HFF-Myc (cell line): ENCODE measurements at places on chromosomes 6 and 20.

DNA sequence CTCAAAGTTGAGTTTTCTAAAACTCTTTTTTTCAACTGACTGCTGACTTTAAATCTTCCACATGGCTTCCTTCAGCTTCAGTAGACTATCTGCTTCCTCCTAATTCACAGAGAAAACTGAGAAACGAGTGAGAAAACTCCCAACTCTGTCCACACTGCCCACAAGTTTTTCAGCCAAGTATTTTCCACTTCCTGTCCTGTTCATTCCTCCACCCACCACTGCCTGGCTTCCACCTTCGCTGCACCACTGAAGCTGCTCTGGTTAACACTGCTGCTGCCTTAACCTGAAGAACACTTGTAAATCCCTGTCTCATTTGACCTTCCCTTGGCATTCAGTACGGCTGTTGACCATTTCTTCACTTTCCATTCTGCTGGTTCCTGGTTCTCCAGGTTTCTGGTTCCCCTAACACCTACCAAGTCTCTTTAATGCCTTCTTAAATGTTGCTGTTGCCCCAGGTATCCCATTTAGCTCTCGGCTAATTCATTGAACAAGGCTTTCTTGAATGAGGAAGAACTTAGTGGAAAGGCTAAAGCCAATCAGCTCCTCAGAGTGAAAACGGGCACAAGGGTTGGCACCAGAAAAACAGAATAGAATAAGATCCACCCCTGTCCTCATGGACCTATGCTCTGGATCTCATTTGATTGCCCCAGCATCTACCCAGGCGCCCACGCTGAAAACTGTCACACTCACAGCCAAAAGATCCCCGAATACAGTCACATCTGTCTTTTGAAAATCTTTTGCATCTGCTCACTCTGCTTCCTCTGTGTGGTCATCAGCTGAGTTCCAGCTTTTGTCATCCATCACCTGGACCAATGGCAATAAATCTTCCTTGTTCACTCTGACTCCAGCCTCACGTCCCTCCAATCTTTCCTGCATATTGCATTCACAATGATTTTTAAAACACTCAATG, 104.4 kb upstream of the TAB2 start:
- no peak for DNase-seq

GRCh38 chr6:169962604-169963469, 211.4 kb downstream of the ERMARD start:
- DNase-seq: no peak

DNA sequence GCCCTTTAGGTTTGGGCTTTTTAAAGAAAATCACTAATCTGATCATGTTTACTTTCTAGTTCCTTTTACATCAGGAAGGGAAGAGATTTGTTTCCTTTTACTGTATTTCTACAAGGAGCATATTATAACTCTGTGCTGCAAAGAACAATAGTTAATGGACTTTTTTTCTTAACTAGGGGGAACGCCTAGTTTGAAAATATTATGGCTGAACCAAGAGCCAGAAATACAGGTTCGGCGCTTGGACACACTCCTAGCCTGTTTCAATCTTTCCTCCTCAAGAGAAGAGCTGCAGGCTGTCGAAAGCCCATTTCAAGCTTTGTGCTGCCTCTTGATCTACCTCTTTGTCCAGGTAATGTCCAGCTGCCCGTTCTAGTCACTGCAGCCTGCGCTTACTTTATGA, 41.4 kb downstream of the FAM120B start:
- no peak for DNase-seq

- no peak for DNase-seq
Measured at GRCh38 chr6:150981095-150981494, 115.6 kb downstream of the MTHFD1L start.

DNA sequence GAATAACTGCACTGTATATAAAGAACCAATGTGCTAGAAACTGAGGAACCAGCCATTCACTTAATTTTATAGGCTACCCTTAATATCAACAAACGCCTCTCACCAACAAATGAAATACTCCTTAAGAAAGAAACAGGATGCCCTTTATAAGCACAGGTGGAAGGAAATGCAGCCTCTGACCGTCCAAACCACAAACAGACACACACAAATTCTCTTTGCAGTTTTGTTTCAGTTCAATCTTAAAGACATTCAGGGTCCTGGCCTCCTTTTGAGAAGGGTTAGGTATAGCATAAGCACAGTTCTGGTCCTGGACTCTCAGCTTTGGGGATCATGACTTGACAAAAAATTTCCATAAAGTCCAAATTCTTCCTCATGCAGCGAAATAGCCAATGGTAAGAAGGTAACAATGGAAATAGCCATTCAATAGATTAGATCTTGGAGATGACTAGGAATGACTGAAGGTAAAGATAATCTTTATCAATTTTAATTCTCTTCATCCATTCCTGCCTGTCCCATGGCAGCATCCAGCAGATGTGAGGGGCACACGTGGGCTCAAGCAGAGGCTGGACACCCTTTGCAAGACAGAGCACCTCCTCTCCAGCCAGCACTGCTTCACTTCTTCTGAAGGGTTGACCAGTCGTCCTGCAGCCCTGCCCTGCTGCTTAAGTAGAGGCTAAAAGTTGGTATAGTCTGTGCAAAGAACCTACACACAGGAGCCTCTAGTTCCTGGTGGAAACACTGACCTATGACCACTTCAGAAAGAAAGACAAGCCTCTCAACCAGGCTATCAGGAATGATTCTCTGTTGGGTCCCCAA, 123.9 kb downstream of the CD83 start:
- no peak for DNase-seq

GRCh38 chr6:4554645-4555044, 221.6 kb upstream of the CDYL start:
- no peak for DNase-seq

DNA sequence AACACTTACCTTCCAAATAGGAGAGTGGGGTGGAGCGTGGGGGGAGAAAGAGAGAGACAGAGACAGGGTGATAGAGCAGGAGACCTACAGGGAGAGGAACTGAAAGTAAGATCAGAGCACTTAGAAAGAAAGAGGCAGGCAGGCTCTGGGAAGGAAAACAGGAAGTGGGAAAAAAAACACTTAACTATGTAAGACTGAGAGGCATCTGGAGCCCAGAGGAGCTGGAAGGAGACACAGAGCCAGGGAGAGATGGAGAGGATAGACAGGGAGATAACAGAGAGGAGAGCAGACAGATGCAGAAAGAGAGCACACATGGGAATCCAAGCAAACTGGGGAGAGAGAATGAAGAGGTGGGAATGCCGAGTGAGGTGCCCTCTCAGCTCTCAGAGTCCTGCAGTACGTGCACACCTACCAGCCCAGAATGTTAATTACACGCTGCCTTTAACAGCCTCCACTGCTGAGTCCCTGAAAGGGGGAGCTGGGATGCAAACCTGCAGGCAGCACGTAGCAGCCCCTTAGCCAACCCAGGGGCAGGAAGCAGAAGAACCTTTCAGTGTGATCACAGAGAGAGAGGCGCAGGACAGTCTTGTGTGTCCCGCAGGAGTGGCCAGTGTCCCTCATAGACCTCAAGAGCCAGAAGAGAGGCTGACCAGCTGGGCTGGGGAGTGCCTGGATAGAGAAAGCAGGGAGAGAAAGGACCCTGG, 132.7 kb upstream of the LRFN2 start:
- DNase-seq: peak; percentile 29

- no peak for DNase-seq
Measured at GRCh38 chr20:36218380-36219064, 17.8 kb upstream of the AAR2 start.

GRCh38 chr20:58286729-58287128, 22.8 kb upstream of the RAB22A start:
- DNase-seq: no peak

DNA sequence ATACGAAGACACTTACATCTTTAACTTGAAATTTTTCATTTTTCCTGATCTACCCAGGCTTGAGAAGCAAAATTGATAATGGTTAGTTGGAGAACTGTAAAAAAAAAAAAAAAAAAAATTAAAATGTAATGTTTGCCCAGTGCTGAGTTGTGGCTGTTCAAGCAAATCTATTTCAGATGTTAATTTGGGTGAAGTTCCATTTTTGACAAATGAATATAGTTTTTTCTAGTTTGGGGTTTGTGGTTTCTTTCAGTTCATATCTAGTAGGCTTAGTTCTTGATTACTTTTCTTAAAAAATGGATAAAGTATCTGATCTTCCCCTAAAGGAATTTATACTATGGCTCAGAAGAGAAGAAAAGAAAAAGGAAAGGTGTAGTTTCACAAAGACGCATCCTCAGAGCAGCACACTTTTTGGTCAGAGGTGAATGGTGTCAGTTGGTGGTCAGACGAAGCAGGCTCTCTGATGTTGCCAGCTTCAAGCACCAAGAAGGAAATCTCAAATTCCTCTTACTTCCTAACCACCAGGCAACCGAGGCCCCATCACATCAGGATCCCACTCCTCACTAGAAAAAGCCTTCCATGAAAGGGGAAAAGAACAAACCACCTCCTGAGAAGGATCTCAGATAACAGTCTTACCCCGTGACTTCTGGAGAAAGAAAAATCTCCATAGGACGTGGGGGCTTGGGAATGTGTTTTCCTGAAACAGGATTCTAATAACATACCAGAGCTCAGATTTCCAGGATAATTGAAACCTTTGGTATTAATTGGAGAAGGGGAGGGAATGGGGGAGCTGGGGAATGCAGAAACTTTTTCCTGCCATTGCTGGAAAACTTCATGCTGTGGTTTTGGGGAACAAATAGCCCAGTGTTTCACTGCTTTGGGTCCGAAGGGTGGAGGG, 396.2 kb downstream of the CD83 start:
- no peak for DNase-seq

DNA sequence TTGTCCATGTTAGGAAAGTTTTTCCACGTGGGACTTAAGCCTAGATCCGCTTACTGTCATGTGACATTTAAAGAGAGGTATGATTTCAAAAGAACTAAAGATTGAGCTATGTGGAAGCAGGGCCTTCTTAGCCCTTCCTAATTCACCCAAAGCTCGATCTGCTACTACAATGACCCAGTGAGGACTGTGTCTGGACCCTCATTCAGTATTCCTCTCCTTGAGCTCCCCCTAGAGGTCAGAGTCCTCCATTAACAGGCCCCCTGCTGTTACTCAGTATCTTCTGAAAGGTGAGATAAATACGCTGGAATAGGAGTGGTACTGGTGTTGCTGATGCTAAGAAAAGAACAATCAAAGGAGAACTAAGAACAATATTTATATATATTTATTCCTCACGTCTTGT, 414.0 kb downstream of the GJA1 start:
- DNase-seq: peak; percentile 52

GRCh38 chr6:136550045-136550329, 235 bp downstream of the MAP7 start:
- no peak for DNase-seq

GRCh38 chr6:52086741-52087140, 672 bp downstream of the PKHD1 start:
- DNase-seq: no peak

DNA sequence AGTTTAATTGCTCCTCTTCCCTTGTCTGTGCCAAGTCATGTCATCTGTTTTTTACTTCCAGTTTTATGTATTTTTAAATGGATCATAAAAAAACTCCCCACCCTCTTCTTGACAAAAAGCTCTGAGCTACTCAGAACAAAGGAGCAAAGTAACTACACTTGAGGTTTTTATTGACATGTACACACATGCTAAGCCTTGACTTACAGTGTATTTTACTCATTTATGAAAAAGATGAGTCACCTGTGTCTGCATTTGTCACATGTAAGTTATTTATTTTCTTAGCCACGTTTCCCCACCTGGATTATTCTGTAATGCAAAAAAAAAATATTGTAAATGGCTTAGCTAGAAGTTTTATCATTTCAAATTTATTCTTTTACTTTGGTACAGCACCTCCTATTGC, 628.8 kb upstream of the SLC35B3 start:
- no peak for DNase-seq

GRCh38 chr20:31473331-31474096, 1.4 kb downstream of the DEFB124 start:
- DNase-seq: no peak

DNA sequence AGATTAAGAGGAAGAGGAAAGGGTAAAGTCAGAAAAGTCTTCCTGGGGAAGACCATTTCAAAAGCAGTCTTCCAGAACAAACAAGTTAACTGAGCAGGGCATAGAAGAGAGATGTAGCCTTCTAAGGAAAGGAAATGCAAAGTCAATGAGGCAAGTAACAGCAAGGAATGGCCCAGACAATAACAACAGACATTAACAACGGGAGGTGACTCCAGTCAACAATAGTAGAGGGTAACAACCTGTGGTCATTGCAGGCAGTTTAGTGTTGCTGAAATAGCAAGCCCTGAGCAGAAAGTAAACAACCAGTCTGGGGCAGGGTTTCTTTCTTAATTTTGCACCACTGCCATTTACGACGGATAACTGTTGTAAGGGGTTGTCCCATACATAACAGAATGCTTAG, 2.1 kb downstream of the MDN1 start:
- DNase-seq: no peak

- no peak for DNase-seq
Measured at GRCh38 chr6:118953391-118953790, 18.4 kb upstream of the MCM9 start.

- no peak for DNase-seq
Measured at GRCh38 chr6:154909311-154909710, 85.8 kb upstream of the TIAM2 start.

DNA sequence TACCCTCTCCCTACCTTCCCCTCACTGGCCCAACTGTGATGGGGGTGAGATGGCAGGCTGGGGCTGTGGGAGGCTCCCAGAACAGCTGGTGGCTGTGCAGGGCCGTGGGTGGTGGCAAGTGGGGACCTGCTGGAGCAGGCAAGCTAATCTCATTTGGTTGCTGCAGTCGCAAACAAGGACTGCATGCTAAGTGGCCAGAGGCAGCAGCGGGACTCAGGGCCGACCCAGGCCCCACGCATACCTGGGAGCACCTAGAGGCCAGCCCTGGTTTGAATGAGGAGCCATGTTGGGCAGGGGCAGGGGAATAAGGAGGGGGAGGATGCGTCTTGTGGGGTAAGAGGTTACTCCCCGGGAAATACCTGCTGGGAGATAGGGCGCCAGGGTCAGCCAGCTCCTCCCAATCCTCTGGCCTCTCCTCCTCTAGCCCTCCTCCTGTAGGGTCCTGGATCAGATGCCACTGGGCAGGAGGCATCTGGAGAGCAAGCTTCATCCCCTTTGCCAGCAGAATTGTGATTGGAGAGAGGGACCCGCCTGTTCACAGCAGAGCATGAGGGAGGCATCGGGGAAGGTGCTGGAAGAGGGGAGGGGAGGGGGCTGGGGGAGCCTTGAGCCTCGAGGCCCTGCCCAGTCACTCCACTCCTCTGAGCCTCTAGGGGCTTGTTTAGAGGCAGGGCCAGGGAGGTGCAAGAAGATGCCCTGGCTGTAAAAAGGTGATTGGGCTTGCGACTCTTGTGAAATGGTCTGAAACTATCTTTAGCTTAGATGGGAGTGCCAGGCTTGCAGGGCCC, 24.3 kb upstream of the CDH22 start:
- no peak for DNase-seq

DNA sequence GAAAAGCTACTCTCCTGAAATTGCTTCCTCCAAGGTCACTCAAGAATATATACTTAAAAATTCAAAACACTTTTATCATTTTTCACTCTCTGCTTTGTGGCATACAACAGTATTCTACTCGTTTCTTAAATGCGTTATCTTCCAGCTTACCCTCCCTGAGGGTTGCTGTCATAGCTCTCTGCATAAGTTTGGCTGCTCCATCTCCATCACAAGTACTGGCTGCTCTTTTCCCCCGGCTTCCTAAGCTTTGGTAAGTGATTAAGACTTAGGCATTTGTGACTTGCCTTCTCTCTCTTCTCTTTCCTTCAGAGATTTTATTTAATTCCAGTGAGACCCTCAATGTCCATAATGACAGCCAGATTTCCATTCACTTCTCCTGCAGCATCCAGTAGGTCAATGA, 128.3 kb downstream of the NKAIN2 start:
- DNase-seq: no peak

GRCh38 chr20:3712279-3712873, at the start of gene SIGLEC1:
TSS of gene SIGLEC1 (minus strand) at chr20:3712600. CDS start at chr20:3707128, 5,472 bp downstream.
- no peak for DNase-seq
